ENCODE measurements at places on chromosomes 3 and 15.

DNA sequence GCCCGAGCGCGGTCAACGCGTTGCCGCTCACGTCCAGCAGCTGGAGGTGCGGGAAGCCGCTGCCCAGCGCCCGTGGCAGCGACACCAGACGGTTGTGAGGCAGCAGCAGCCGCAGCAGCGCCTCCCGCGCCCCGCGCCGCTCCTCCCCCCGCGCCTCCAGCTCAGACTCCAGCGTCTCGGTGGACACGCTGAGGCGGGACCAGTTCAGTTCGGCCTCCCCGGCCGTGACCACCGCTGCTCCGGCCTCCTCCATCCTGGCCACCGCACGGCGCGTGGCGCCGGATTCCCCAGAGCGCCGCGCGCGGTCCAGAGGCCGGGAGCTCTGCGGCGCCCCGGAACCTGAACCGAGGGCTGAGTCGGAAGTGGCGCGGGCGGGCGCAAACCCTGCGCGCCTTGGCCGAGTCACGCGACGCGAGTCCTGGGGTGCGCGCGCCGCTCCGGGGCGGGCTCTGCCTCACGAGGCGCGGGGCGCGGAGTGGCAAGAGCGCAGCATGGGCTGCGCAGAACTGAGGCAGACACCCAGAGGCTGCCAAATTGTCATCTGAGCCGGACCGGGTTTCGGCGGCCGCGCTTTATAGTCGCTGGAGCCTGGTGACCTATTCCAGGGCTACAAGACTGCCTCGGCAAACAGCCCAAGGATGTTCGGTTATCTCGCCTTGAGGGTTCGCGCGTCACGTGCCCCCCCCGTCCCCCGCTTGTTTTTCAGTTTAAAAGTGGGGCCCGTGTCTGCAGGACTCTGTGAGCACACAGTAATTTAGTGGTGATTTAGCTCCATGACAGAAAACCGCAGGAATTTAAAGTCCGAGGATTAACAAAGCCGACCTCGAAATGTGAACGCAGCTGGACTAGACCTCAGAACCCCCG lies at the start of gene LRRC58:
Gene LRRC58 (minus strand): TSS at position 364 of the 864 bp plus-strand sequence. CDS start 111 bp downstream, at position 253.
- peak; percentile 97 for DNase-seq

DNA sequence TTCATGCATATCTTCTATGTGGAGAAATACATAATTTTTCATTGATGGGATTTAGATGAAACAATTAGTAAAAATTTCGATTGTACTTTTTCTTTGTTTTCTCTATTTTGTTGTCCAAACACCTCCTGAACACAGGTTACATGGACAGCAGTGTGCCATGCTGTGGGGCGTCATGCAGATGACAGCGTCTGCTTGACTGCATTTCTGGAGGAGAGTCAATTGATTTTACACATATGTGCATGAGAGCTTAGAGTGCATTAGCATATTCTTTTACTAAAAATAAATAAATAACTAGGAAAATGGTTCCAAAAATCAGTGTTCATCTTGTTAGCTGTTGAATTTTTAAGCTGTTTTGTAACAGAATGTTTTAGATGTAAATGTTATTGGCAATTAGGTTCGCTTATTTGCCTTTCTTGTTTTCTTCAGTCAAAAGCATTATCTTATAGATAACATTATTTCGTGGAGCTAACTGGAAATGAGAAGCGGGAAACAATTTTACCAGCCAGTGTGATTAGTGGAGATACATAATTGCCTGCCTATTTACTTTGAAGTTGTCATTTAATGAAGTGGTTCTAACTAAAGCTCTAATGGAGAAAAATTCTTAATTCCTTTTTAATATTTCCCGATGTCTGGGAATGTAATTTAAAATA lies 82.7 kb upstream of the VGLL3 start:
- peak; percentile 52 for DNase-seq

DNA sequence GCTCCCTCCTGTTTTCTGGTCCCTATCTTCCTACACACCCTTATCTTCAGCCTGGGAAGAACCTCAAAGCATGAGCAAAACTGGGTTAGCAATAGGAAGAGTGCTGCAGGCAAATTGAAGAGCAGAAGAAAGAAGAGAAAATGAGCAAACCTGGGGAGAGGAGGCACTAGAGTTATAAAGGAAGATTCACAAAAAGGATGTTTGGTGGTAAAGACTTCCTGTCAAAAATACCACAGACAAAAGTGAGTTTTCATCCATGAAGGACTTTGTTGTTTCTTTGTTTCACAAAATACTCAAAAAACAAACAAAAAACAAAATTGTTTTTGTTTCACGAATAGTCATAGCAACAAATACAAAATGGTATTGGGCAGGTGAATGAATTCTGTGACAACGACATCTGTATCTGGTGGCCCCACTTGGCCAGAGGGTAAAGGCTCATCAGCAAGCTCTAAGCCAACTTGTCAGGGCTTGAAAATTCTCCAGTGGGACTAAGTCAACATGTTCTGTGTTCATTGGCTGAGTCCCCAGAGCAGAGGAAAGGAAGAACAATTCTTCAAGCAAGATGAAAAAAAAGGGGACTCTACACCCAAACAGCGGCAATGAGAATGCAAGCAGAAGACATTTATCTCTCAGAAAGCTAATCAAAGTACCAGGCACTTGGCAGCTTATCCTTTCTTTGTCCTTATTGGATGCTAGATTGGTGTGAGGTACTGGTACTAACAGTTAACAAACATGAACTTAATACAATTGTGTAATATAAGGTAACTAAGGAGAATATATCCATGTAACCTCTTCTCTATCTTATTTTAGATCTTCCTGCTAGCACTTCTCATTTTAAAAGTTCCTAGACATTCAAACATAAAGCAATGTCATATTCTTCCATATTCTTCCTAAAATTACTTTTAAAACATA lies 9.7 kb downstream of the ATP8B4 start:
- no peak for DNase-seq

DNA sequence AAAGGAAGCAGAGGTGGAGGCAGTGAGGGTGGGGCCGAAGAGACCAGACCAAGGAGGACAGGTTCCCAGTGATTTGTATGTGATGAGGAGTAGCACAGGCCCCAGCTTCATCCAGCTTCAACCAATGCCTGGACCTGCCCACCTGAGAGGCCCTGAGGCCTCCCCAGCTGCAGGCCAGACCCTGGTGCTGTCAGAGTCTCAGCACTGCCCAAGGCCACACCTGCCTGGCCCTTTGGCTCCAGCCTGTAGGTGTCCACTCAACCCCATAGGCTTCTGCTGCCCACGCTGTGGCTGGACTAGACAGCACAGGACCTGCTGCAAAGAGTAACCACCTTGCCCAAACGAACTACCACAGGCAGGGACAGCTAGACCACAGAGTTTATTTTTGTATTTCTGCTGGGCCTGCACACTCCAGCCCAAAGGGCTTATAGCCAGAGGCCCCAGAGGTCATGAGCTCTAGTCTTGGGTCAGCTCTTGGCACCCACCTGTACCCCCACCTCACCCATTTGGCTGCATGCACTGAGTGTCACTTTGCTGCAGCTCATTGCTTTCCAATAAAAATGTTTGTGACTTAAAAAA lies 81.9 kb upstream of the CDV3 start:
- no peak for DNase-seq

DNA sequence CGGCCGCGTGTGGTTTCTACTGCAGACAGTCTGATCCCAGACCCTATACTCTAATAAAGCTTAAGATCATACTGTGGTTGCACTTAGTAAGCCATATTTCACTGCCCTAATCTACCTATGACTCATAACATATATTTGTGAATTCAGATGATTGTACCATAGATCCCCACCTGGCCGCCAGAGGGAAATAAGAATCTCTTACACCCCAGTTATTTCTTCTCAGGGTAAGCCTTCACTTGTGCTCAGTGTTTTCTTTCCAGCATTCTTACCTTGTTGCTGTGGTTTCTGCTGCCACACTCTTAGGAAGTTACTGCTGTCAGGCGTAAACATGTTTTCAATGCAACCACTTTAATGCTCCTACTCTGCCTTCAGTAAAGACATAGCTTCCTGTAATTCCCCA lies 105.9 kb downstream of the B3GALNT1 start:
- DNase-seq = no peak

DNA sequence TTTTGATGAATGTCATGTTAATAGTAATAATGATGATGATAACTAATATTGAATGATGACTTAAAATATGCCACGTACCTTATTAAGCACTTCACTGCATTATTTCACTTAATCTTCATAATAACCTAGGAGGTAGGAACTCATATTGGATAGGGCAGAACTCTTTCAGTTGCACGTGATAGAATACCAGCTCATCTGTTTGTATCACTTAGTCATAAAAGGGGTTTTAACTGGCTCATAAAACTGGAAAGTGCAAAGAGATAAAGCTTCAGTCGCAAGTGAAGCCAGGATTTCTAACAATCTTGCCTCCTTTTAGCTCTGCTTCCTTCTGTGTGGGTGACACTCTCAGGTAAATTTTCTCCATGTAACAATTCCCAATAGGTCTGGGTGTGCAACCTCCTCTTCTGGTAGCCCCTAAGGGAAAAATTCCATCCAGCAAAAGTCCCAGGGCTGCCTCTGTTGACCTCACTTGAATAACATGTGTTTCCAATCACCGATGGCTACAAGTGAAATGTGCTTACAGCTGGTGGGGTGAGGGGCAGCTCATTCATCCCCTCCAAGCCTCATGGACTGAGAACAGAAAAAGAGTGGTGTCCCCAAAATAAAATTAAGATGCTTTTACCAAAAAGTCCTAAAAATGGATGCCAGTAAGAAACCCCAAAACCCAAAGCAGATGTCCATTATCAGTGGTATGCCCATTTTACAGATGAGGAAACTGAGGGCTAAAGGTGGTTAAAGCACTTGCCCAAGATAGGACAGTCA lies 9.3 kb downstream of the GXYLT2 start:
- DNase-seq = no peak

DNA sequence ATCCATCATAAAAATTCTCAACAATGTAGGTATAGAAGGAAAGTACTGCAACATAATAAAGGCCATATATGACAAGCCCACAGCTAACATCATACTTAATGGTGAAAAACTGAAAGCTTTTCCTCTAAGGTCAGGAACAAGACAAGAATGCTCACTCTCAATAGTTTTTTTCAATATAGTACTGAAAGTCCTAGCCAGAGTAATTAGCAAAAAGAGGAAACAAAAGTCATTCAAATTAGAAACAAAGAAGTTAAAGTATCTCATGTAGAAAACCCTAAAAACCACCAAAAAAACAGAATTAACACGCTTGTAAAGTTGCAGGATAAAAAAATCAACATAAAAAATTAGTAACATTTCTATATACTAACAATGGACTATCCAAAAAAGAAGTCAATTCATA lies 61.8 kb downstream of the MYH15 start:
- DNase-seq = no peak

GRCh38 chr15:98753726-98754656 lies 105.7 kb downstream of the IGF1R start:
- peak; percentile 48 for DNase-seq

- DNase-seq = no peak
These were observed 242.0 kb upstream of the SEMA6D start for GRCh38 chr15:47475336-47475735.

DNA sequence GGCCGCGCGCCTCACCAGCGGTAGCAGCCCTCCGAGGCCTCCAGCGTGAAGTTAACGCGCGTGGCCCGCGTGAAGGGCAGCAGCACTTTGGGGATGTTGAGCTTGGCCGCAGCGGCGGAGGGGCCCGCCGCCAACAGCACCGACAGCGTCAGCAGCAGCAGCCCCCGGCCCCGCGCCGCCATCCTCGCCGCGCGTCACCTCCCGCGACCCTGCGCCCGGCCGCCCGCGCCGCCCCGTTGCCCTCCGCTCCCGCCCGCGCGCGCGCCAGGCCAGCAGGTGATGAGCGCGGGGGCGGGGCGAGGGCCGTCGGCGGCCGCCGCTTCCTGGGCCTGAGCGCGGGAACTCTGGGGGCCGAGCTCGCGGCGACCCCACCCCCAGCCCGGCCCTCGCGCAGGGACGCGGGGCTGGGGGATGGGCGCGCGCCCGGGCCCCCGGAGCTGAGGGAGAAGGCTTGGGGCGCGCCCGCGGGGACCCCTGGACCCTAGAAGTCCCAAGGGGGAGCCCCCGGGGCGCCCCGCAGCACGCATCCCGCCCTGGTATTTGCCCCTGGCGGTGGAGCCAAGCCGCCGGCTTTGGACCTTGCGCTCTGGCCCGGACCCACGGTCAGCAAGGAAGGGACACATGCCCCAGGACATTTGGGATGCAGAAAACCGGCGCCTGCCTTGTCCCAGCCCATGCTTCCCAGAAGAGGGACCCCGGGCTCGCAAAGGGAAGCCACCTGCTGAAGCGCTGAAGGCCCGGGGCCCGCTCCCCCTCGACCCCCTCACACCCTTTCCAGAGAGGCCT lies at the start of gene NUP210:
Gene NUP210 (minus strand): TSS at position 278 of the 786 bp plus-strand sequence. CDS start 96 bp downstream, at position 182.
- DNase-seq = peak; percentile 62

DNA sequence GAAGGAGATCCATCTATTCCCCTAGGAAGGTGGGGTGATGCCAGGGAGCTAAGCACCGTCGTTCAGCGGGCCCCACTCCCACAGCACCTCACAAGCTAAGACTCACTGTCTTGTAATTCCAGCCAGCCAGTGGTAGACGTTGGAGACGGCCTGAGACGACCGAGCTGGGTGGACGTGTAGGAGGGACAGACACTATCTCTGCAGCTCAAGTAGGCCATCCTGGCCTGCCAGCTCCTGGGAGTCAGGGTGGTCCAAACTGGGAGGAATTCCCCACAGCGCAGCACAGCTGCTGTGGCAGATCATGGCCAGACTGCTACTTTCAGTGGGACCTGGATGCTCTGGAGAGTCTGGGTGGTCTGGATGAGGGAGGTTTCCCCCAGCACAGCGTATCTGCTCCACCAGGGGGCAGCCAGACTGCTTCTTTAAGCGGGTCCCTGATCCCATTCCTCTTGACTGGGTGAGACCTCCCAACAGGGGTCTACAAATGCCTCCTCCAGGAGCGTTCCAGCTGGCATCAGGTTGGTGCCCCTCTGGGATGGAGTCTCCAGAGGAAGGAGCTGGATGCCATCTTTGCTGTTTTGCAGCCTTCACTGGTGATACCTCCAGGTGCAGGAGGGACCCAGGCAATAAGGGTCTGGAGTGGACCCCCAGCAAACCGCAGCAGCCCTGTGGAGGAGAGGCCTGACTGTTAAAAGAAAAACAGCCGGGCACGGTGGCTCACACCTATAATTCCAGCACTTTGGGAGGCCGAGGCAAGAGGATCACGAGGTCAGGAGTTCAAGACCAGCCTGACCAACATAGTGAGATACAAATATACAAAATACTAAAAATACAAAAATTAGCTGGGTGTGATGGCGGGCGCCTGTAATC lies 27.6 kb downstream of the GNB5 start:
- DNase-seq = peak; percentile 22

DNA sequence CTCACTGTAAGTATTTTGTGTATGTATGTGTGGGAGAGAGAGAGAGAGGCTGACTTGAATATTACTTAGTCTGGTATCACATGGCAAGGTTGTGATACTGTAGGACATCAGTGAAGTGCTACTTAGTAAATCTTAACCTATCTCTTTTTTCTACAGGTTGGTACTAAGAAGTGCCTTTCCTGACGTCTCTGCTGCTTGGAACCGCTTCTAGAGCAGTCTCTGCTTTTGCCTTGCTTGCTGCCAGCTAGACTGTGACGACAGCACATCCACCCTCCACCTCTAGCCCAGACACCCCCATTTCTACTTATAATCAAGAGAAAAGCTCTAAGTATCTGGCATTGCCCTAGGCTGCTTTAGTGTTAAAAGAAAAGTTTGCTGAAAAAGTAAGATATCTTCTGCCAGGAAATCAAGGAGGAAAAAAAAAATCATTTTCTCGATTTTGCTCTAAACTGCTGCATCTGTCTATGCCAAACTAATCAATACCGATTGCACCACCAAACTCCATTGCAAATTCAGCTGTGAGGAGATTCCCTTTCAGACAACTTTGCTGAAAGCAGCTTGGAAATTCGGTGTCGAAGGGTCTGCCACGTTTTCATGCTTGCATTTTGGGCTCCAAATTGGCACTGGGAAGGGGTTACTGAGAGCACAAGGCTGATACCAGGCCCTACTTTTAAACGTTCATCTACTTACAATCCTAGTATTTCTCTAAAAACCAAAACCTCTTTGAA lies 30.7 kb downstream of the MBNL1 start:
- no peak for DNase-seq

GRCh38 chr3:49352890-49353421 lies 5.2 kb downstream of the GPX1 start:
- DNase-seq = no peak

All from eye (tissue), 1 donor.